ENCODE measurements at places on chromosomes 4 and X. TPM values are rescaled to one million over a fixed set of nuclear protein-coding genes. Genes with fewer than 3 reads are reported as not detected.

DNA sequence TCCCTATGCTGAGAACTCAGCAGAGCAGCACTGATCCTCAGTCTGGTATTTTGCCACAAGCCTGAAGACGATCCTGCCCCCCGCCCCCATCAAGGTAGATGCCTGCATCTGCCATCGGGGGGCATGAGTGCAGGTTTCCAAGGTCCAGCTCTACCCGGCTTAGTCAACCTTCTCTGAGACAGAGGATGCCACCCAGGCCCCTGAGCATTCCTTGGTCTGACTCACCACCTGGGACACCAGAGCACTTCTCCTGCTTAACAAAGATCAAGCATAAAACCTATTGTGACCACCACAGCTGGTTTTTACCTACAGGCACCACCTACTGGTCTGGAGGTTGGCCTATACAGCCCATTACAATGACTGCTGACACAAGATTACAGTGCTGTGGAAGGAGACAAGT lies 1168.1 kb downstream of the PCDH19 start:
- H3K27me3 ChIP-seq = no peaks in the 10 kb centered on the region
- no peaks in the 10 kb centered on the region for H3K4me1 ChIP-seq
- no peak overlapping the region for H3K4me3 ChIP-seq
- no peaks in the 10 kb centered on the region for H3K36me3 ChIP-seq
- DNase-seq = no peak
- no peak overlapping the region for H3K27ac ChIP-seq

GRCh38 chr4:25171201-25171865 lies 11.1 kb upstream of the SEPSECS start:
- H3K36me3 ChIP-seq = no peaks in the 10 kb centered on the region
- no peak for DNase-seq
- H3K27me3 ChIP-seq = no peaks in the 10 kb centered on the region

GRCh38 chrX:153333266-153333665 lies 687 bp upstream of the ZNF275 start:
- H3K36me3 ChIP-seq = no peaks in the 10 kb centered on the region
- H3K27ac ChIP-seq = peak overlapping the region; percentile 22
- DNase-seq = no peak
- peaks cover 6% of the 10 kb centered on the region for H3K4me1 ChIP-seq

DNA sequence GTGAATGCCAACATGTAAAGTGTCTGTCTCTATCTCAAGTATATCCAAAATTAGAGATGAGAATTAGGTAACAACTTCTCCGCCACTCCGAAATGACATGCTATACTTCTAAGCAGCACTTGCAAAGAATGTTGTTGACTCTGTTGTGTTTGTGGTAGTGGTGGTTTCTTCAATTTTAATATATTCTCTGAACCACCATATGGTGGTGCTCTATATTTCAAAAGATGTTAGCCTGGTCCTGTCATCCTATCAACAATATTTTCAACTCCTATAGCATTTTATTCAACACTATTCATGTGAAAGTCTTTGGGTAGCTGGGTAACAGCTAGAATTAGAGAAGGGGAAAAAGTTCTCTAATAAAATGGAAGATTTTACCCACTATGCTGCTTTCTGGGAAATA lies 1622.8 kb upstream of the IGFBP7 start:
- H3K4me1 ChIP-seq = no peaks in the 10 kb centered on the region
- no peak overlapping the region for H3K4me3 ChIP-seq
- H3K27me3 ChIP-seq = no peaks in the 10 kb centered on the region
- H3K36me3 ChIP-seq = no peaks in the 10 kb centered on the region
- no peak for DNase-seq

DNA sequence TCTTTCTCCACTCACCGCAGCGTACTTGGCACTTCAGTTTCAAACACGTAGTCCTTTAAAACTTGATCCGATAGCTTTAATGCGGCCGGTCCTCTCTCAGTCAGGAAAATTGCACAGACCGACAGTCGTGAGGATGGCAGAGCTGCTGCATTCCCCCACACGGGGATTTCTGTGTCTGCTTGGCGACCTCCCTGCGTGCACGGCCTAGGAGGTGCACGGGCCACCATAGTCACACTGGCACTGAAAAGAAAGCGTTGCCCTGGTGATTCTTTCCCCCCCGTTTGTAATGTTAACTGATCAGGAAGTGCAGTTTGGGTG lies 10.3 kb downstream of the AKAP17A start:
- H3K27me3 ChIP-seq = no peaks in the 10 kb centered on the region
- no peak overlapping the region for H3K4me3 ChIP-seq
- DNase-seq = no peak
- H3K36me3 ChIP-seq = peaks cover 3% of the 10 kb centered on the region
- H3K4me1 ChIP-seq = no peaks in the 10 kb centered on the region

DNA sequence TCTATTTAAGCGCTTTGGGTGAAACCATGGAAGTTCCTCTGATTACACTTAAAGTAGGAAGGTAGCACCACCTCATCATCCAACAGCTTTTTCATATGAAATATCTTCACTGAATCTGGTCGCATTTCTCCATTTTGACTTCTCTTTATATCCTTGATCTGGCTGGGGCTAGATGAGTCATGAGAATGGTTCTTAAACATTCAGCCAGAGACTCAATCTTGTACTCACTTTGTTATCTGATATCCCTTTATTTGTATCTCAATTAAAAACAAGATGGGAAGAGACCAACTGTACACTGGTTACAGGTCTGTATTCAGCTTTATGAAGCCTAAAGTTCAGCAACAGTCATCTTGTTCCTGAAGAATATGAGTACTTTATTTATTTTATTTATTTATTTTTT lies 84.9 kb downstream of the CBLL2 start:
- H3K4me3 ChIP-seq = no peak overlapping the region
- no peak for DNase-seq
- no peaks in the 10 kb centered on the region for H3K27me3 ChIP-seq
- H3K4me1 ChIP-seq = no peaks in the 10 kb centered on the region
- no peak overlapping the region for H3K27ac ChIP-seq

GRCh38 chr4:31984872-31985271 lies 1264.7 kb downstream of the PCDH7 start:
- H3K4me1 ChIP-seq = no peaks in the 10 kb centered on the region
- no peaks in the 10 kb centered on the region for H3K36me3 ChIP-seq
- H3K27ac ChIP-seq = no peak overlapping the region
- no peaks in the 10 kb centered on the region for H3K27me3 ChIP-seq
- H3K4me3 ChIP-seq = no peak overlapping the region

DNA sequence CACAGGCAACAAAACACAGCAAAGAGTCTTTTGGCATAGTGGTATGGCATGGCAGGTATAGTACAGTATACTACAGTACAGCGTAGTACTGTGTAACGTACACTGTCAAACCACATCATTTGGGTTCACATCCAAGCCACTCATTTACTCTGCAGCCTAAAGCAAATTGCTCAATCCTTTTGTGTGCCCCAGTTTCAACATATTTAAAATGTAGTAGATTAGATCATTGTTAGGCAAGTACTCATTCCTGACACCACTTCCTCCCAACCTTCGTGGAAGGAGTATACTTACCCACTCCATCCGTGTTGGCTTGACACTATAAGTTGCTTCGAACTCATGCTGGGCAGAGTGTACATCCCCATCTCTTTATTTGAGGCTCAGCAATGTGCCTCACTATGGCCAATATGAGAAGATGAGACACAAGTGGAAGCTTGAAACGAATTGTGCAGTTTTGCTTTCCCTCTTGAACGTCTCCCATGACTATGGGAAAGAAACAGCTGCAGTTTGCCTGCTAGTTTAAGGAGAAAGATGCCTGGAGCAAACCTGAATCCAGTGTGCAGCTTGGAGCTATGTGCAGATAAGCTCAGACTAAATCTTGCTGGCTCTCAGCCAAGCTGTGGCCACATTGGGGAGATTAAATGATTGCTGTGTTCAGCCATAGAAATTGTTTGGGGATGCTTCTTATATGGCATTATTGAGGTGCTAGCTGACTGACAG lies 85.7 kb upstream of the TBL1X start:
- no peak overlapping the region for H3K4me3 ChIP-seq
- H3K27ac ChIP-seq = no peak overlapping the region
- H3K4me1 ChIP-seq = no peaks in the 10 kb centered on the region
- H3K36me3 ChIP-seq = no peaks in the 10 kb centered on the region
- DNase-seq = no peak

Gene TLL1
- 0.21 TPM for polyA plus RNA-seq

Gene CCKAR
- polyA plus RNA-seq = not detected

Gene ITIH6
- not detected for polyA plus RNA-seq

Gene TMSB15A
- polyA plus RNA-seq = 39.0 TPM

Gene MAGEA1
- polyA plus RNA-seq = not detected

Measured in hepatocyte (in vitro differentiated cells).